ENCODE measurements at places on chromosomes 2 and 18.
A peak's percentile ranks its signal among the peaks of the same experiment; 100 is the strongest.

DNA sequence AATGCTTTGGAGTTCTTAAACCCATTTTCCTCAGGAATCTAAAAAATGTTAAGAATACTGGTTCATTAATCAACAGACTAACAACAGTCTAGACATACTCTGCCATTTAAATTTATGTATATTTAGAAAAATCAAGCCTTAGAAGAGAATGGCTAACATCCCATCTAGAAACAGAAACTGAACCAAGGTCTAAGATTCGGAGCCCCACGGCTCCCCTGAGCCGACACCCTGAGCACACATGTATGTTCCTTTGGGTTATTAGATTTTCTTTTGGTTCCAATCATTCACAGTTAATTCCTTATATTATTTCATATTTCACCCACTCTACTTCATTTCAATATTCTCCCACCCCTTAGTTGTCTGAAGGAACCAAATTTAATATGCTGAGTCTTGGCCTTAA, 94.8 kb upstream of the HNRNPA3 start:
- no peak for DNase-seq

GRCh38 chr2:205089958-205090357, 544.7 kb downstream of the PARD3B start:
- no peak for DNase-seq

DNA sequence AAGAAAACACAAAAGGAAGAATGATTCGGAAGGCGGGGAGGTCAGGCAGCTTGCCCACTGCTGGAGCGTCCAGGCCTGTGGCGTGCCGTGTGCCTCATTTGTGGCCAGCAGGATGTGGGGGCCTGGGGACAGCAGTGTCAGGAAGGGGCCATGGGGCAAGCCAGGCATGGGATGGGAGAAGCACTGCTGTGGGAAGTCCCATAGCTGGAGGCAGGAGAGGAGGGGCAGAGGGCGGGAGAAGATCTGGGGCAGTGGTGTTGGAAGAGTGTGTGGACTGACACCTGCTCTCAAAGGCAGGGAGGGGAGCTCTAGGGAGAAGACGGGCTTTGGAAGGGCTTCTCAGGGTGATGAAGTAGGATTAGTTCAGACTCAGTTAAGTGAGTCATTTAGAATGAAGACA, 133.7 kb downstream of the ACOXL start:
- DNase-seq = no peak

- DNase-seq = peak; percentile 93
Measured at GRCh38 chr2:219001577-219002394, 8.6 kb upstream of the CRYBA2 start.

DNA sequence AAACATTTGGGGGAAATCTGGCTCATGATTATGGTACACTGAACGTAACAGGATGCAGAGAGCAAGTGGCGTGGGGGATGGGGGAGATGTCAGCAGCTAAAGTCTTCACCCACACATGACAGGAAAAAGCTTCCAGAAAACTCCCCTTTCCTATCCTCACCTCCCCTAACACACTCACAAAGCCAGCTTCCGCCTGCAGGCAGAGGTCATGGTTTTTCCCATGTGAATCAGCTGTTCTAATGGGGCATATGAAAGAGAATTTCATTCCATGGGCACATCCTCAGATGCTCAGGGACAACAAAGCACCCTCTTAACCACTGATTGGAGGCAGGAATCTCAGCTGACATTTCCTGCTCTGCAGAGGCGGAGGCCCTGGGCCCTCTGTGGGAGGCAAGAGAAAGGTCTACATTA, 129.1 kb downstream of the TSN start:
- DNase-seq = no peak
